ENCODE measurements at places on chromosomes 2 and 18.

DNA sequence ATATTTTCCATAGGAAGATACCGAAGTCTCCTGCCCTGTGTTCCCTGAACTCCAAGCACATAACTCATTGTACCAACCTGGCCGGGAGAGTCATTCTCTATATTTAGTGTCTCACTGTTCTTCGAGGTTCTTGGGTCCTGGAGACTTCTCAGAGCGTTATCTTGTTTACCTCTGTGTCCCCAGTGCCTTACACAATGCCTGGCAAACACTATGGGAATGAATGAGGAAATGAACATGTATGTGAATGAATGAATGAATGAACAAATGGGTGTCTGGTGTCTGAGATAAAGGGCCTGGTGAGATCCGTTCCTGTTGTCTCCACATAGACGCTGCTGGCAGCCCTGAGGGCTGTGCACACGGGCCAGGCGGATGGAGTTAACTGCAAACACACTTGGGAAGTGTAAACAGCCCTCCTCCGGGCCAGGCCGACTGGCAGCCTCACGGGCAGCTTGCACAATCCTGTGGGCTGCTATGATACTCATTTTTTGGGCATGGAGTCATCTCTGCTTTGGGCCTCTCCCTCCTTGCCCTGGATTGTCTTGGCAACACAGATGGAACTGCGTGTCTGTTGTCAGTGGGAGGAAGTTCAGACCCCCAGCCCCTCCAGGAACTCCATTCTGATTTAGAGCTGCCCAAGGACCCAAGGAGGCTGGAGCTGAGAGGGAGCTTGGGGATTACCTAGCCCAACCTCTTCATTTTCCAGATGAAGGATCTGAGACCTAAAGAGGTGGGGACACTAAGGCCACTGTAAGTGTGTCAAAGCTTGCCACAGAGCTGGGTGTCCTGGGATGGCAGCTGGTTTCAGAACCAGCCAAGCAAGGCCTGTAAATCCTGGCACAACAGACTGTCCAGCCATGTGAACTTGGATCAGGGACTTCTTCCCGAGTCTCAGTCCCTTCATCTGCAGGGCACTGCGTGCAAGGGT lies 124.4 kb downstream of the INHBB start:
- peak; percentile 88 for DNase-seq

- DNase-seq, result no peak
Measured at GRCh38 chr18:23387265-23387664, 65.8 kb upstream of the RIOK3 start.

DNA sequence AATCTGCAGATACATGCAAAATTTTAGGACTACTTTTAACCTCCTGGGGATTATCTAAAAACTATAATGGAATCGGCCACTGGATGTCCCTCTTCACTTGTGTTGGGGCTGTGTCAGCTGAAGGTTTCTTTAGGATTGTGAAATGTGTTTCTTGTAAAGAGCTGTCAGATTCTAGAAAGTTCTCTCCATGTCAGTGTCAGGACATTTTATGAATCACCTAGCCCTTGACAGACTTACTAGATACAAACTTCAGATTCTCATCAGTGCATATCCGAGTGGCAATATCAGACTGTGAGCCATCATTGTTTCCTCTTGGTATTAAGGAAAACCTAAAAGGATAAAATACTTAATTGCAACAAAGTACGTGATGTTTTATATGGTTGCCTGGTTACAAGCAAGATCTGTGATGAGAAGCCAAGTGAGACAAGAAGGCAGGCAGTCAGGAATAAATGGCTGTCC lies 107.3 kb downstream of the CPS1 start:
- peak; percentile 2 for DNase-seq

GRCh38 chr18:33924576-33924975 lies 300.1 kb downstream of the NOL4 start:
- DNase-seq, result no peak

- DNase-seq, result no peak
Measured at GRCh38 chr18:28193177-28193778, 16.3 kb upstream of the CDH2 start.

DNA sequence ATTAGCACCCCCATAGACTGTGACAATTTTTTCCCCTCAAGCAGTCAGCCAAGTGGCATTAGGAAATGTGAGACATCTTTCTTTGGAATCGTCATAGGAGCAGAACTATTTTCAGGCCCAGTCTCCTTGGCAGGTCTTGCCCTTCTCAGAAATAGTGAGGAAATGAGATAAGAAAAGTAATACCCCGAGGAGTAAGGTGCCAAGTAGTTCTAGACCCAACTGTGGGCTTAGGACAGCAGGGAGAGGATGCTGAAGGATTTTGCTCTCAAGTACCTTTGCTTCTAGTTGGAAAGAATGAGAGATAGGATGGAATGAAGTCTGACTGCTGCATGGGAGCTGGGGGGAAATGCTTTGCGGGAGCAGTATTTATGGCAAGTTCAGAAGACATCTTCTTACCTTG lies 31.8 kb downstream of the PRKCE start:
- DNase-seq, result no peak

DNA sequence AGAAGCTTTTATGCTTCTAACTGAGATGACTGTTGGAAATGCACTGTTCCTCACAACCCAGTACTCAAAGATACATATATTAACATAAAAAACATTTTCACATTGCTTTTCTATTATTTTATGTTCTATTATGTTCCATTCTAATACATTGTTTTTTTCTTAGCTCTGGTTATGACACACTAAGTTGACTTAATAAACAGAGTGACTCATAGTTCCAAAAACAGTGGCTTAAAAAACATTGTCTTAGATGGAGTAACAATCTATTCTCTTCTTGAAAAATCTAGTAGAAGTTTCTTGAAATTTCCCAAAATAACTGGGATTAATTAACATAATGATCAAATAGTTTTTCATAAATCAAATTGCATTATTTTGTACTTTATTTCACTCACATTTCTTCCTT lies 328.2 kb upstream of the LRATD1 start:
- no peak for DNase-seq

- DNase-seq, result no peak
Measured at GRCh38 chr2:60519231-60519863, 34.1 kb downstream of the BCL11A start.

- DNase-seq, result no peak
Measured at GRCh38 chr2:57080035-57080434, 896.2 kb downstream of the CCDC85A start.

- DNase-seq, result no peak
Measured at GRCh38 chr18:49071317-49071716, 120.6 kb upstream of the SMAD7 start.

DNA sequence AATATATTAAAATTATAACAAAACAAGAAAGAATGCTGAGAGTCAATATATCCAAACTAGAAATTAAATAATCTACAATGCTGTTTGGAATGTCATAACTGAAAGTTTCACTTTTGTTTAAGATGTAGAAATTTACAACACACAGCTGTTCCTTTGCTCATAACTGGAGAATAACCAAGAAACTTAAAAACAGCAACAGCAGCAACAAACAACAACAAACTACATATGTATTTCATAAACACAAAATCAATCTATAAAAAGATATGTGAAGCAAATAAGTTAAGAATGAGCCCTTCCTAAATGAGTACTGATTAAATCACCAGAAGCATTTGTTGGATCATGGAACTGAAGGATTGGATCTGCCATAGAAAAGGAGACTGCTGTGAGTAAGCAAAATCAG lies 456.5 kb upstream of the ZNF804A start:
- DNase-seq, result no peak

DNA sequence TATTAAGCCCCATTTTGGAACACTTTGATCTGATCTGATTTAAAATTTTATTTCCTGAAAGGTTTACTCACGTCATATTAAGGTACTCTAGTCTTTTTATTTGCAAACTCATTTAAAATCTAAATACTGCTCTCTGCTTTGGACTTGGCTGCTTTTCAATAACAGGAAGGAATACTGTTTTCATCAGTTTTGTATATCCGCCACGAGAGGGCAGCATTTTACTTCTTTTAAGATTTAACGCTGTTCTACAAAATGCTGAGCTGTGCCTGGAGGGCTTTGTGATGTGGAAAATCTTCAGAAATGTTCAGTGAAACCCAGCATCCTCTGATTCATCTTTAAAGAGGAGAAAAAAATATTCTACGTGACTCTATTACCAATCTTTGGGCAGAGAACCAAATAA lies 37.5 kb upstream of the SLC38A11 start:
- DNase-seq, result peak; percentile 21

DNA sequence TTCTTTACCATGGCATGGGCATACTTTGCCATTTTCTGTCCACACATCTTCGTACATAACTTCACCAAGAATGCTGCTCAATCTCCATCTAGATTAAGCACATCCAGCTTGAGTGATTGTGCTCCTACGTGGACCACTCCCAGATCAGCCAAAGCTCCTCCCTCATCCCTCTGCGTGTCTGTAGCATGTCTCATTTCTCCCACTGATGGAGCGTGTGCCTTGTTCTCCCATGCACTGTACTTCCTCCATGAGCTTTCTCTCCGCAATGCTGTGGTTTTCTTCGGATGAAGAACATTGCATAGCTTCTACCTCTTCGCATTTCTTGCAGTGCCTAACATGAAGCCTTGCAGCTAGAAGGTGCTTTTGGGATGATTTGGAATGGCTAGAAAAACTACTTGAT lies 13.5 kb downstream of the CCL20 start:
- DNase-seq, result no peak

DNA sequence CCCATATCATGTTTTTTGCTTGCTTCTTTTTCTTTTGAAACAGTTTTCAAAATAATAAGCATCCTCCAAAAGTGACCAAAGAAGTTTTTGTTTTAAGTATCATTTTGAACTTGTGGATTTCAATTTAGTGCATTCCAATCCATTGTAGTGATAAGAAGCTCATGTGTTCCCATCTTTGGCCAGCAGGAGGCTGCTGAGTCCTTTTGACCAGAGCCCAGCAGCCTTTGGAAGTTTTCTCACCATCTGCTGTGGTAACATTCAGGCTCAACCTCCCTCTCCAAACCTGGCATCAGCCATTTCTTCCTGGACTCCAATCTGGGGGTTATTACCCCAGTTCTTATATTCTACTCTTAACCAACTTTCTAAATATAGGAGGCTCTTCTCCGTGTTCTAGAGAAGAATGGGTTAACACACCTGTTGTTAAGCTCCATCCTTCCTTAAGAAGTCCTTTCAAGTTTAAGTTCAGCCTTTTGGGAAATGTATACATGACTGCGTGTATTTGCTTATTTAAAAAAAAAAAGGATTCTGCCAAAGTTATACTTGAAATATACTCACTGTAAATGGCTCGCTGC lies 39.0 kb upstream of the MAL start:
- peak; percentile 81 for DNase-seq

DNA sequence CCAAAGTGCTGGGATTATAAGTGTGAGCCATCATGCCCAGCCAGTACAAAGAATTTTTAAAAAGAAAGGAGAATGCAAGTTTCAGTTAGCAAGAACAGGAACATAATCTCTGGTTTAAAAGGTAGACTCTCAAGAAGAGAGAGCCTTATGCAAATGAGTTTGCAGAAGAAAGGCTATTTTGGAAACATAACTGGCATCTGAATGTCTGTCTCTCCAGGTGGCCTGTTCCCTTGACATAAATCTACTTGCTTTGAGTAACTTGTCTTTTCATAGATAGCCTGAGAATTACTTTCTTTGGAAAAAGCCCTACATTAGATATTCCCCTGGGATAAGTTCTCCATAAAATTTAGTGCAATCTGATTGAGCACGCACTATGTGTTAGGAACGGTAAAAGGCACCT lies 109.6 kb downstream of the ICOS start:
- no peak for DNase-seq

DNA sequence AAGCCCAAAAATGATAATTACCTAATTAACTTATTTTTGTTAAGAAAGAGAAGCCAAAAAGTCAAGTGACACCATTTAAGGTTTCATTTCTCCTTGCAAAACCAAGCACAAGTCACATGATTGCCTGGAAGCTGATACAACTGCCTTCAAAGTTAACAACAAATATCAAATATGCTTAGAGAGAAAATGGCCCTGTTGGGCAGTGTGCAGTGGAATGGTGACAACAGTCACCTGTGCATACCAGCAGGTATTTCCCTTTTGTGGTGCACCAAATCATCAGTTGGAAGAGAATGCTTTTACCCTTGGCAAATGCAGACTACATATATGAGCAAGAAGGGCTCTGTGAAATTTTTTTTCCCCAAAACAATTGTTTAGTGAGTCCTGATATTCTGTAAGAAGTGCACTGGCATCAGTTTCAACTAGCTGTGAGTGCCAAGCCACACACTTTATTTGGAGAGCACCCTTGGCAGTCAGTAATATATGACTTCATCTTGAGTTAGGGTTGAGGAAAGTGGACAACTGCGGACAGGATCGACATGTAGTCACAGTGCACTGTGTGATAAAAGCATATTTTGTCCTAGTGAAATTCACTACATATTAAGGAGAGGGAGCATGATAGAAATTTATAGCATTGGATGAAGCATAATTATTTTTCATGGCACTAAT lies 74.9 kb upstream of the DOCK10 start:
- no peak for DNase-seq

- DNase-seq, result no peak
Measured at GRCh38 chr2:223724861-223725260, 112.5 kb downstream of the AP1S3 start.

DNA sequence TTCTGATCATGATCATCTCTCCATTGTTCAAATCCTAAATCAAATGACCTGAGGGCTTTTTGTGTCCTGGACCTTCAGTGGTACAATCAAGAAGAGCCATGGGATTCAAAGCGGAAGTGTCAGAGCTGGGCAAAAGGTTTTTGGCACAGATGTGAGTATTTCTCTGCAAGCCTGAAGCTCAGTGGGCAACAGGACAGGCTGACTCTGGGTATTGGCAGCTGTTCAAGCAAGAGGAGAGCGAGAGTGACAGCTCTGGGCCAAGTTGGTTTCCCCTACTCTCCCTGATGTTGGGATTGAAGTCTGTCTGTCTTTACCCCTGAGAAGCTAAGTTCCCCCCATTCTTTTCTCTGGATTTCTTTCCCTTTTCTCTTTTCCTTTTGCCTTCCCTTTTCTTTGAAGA lies 33.3 kb downstream of the DSEL start:
- DNase-seq, result no peak

DNA sequence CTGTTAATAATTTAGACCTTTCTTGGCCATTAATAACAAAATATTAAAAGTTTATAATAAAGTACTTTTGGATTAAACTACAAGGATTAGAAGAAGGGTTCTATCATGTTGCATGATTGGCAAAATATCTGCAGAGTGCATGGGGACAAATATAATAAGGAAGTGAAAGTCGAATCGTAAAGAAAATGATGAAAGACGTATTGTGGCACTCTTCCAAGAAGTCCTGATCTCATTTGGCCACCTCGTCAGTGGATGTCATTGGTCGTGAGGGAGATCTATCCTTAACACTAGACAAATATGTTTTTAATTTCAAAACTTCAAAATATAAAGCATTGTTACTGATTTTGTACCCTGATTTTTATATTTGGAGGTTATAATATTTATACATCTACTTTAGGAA lies 197.7 kb upstream of the STON1 start:
- no peak for DNase-seq

DNA sequence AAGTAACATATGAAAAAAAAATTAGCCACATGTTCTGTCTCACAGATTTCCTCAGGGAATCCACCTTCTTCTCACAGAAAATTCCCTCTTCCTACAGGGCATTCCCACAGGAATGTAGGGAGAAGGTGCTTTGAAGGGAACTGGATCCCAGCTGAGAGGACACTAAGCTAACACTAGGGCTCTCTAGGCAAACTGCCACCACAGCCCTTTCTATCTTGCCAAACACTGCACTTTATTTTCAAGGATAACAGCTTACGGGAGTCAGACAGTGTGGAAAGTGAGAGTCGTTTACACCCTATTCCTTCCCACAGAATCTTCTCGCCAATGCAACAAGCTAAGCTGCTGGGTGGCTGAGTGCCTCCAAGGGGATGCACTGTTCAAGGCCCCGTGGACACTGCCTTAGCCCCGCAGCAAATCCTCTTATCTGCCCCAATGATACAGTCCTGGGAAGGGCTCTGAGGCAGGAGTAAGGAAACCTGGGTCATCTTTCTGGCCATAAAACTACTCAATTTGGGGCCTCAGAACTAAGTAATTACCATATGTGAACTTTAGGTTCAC lies 76.9 kb downstream of the CCDC93 start:
- DNase-seq, result no peak

Data from urothelium cell line (cell line).